ENCODE measurements at places on chromosomes 3 and 15.

GRCh38 chr3:122100591-122101463 is 45.7 kb downstream of the CD86 start:
- no peak for DNase-seq

GRCh38 chr15:64127521-64128270 is 23.8 kb upstream of the SNX22 start:
- DNase-seq: no peak

DNA sequence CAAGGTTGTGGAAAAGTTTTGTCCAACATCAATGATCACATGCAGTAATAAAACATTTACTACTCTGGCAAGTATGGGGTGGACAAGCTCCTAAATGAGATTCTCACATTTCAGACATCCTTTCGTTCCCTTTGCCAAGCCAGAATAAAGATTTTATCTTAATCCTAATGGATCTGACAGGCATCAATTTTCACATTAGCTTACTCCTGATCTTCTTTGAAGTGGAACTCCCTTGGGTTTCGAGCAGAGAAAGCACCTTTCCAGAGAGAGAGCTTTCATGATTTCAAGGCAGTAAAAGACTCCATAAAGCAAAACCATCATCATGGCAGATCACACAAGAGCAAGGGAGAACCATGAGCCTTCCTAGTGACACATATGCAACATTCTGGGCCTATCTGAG is 27.3 kb upstream of the EID1 start:
- DNase-seq: no peak

GRCh38 chr3:131744765-131745164 is 242.0 kb upstream of the MRPL3 start:
- DNase-seq: no peak

DNA sequence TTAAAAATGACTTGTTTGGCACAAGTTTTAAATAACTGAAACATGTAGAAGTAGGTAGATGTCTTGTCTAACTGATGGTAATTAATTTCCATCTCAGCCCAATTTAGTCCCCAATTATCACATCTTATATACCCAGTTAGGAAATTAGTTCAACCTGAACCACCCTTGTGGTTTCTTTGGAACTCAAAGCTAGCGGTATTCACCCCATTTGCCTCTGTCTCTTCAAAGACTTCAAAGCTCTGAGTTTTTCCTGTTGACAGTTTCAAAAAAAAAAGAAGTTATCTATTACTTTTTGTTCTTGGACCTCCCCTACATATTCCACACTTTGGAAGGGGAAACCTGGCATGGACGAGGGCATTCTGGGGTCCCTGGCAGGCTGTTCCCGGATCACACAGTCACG is 236.5 kb downstream of the KCNMB2 start:
- no peak for DNase-seq

DNA sequence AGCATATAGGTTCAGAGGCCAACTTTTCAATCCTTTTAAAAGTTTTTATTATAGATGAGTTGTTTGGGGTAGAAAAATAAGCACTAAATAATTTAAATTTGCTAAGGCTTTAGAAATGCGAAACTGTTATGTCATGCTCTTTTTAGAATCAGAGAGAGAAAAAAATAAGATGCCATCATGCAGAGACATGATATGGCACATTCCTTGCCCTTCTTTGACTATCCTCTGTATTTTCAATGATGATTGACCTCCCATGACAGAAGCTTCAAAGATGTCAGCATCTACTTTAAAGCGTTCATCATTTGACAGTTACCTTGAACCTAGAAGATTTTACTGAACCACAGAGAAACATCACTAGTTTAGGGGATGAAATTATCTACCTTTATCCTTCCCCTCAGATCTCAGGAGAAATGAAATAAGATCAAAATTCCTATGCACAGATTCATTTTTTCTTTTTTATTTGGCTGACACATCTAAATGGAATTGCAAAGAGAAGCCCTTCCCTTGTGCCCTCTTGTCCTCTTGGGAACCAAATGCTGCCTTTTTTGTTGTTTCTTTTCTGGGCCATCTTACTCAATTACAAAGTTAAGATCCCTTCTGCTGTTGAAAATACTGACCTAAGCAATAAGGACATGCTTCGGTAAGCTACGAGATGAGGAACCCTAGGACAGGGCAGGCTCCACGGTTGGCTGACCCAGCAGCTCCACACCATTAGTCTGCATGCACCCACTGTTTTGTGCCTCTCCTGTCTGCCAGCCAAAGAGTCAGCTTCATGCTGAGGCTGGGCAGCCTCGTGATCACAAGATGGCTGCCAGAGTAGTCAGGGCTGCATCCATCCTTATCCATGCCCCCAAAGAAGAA is 289.7 kb upstream of the TPM1 start:
- DNase-seq: no peak

- DNase-seq: no peak
Observed at GRCh38 chr3:9951598-9951961, 628 bp downstream of the PRRT3 start.

- no peak for DNase-seq
Observed at GRCh38 chr3:34202975-34203374, 404.5 kb downstream of the PDCD6IP start.

GRCh38 chr15:52246686-52247431 is 48.7 kb downstream of the MYO5C start:
- no peak for DNase-seq

GRCh38 chr3:30266524-30266923 is 339.9 kb upstream of the TGFBR2 start:
- DNase-seq: no peak

- no peak for DNase-seq
Observed at GRCh38 chr3:42500091-42500490, 2.4 kb upstream of the VIPR1 start.

GRCh38 chr15:81312790-81313543 is 11.0 kb downstream of the STARD5 start:
- no peak for DNase-seq

DNA sequence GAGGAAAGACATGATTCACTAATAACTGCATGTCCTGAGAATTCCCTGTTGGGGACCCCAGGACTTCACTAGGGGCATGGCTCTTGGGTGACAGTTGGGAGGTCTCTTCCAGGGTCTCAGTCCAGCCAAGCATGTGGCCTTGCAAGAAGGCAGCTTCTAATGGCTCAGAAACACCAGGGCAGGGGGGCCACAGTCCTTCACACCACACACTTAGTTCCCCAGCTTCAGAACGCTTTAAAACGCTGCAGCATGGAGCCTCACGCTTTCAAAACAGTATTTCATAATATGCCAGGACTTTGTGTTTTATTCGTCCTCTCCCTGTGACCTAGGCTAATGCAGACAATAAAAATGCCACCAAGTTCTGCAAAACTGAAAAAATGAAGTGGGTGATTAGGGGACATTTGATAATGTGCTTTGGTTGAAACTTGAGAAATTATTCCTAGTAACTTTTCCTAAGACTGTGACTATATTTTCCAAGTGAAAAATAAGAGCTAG is 48.4 kb upstream of the LIMD1 start:
- no peak for DNase-seq

DNA sequence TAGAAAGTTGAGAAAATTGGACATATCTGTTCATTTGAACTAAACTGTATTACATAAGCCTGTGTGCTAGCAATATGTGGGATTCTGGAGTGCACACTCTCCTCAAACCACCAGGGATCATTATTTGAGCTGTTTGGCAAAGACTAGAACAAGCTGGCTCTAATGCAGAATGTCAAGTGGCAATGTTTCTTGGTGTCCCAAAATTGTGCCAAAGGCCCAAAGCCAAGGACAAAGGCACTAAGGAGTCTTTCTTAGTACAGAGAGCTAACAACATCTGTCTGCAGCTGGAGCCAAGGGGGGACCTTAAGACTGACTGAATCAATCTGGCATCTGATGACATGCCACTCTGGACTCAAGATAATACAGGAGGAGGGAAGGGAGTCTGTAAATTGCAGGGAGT is 76.7 kb upstream of the STRIT1 start:
- DNase-seq: no peak

GRCh38 chr3:171811295-171811912 is 1.1 kb upstream of the PLD1 start:
- no peak for DNase-seq

DNA sequence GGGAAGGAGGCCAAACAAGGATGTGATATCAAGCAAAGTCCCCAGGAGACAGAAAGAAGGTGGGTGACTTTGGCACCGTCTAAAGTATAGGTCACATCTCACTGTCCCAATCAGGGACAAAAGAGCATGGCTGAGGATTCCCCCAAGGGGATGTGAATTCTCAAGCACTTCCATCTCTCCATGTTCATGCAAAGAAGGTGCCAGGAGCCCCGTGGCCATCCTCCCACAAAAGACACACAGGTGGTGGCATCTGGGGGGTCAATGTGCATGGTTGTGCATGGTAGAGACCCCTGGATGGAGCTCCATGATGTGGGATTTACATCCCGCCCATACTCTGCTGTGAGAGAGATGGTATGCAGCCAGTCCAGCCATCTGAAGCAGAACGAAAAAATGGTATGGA is 145.7 kb upstream of the CTDSPL start:
- no peak for DNase-seq

- DNase-seq: no peak
Observed at GRCh38 chr15:32856753-32857152, 138.9 kb downstream of the GREM1 start.

DNA sequence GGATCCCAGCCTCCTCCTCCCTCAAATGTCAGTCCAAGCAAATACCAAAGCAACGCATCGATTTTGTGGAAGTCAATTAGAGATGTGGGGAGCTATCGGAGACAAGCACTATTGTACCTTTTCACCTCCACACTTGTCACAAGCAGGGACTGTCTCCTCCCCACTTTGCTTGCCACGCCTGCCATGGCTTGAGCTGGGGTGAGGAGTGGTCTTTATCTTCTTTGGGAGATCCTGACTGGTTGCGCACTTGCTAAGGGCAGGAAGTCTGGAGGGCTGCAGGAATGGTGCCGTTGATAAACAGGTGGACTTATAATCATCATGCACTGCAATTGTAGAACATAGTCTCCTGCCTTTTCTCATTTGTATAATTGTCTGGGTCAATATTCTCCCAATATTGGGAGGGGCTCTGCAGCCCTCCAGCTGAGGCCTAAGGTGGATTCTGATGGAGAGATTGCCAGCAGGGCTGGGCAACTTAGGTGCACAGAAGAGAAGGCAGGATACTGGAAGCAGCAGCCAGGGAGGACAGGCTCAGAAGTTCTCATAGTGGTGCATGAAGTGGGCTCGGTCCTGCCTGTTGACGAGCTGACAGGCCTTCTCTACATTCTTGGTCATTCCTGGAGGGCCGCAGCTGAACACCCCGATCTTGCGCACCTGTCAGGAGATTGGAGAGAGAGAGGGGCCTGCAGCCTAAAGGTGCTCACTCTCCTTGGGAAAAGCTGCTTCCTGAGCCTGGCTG is 20.2 kb downstream of the DUOX2 start:
- no peak for DNase-seq

DNA sequence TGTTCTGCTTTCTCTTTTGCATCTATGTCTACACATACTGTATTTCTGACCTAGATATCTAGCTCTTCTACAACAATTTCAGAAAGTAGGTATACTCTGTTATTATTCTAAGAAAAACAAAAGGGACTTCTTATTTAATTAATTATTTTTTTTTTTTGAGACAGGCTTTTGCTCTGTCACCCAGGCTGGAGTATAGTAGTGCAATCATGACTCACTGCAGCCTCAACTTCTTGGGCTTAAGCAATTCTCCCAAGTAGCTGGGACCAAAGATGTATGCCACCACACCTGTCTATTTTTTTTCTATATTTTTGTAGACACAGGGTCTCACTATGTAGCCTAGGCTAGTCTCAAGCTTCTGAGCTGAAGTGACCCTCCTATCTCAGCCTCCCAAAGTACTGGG is 130.6 kb downstream of the MBNL1 start:
- DNase-seq: peak; percentile 54

- DNase-seq: no peak
Observed at GRCh38 chr3:102360183-102360860, 74.5 kb upstream of the ZPLD1 start.

GRCh38 chr3:43792904-43793303 is 102.2 kb downstream of the ABHD5 start:
- DNase-seq: no peak

DNA sequence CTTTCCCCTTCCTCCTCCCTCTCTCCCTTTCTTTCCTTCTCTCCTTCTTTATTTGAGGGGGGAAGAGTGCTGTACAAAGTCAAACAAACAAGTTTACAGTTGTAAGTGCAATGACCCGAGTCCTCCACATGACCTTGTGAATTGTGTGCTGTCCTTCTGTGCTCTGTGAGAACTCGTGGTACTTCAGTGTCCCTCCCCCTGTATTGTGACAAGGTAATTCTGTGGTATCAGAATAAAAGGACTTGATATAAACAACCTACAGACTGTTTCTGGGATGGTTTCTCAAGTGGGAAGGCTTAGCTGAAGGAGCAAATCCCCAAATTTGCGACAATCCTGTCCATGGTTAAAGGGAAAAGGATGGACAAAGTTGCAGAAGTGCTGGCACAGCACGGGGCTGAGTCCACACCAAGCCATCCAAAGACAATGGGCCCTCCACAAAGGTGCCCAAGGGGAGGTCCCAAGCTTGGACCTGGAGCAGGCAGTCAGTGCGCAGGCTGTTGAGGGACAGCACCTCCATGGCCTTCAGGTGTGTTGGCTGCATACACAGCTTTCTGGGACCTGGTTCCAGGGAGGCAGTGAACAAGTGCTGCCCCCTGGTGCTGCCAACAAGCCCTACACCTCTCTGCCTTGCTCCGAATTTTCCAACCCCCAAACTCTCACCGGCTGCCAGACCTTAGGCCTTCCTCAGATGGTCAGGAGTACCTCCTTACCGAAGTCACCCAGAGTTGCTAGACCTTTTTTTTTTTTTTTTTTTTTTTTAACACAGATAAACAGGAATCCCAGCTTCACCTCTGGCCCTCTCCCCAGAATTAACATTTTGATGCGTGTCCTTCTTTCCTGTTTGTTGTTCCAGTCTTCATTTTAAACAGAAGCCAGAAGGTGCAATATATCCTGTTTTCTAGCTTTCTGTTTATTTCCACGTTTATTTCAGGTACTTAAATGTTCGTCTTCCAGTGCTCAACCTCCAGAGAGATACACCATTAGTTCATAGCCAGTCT is 2.6 kb upstream of the APEH start:
- DNase-seq: peak; percentile 67

GRCh38 chr15:48891232-48891765 is 13.4 kb downstream of the EID1 start:
- DNase-seq: no peak

DNA sequence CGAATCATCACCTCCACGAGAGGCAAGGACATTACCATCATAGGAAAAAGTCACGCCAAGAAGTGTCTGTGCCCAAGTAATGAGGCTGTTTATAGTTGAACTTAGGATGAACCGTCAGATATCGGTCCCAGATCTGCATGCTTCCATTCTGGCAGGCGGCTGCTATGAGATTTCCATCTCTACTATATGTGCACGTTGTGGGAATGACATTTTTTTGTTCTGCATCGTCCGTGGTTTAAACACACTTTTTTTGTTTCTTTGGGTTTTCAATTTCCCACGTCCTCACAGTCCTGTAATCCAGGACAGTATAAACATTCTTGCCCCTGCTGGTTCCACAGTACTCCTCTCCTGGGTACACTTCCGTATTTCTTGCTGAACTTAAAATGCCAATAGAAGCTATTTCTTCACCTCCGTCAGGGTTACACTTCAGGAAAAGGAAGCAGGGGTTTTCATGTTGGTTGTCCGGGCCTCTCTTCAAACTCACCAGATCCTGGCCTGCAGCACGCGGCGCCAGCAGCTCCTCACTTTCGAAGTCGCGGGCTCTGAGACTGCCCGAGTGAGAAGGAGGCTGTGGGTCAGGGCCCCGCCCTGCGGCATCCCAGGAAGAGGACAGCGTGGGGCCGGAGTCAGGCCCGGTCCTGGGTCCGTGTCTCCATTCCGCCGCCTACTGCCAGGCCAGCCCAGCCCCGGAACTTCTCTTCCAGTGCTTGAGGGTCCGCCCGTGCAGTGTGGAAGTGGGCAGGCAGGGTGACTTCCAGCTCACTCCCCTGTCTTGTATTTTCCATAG is 9.8 kb upstream of the TM4SF4 start:
- no peak for DNase-seq
